ENCODE measurements at places on chromosomes 1 and 21. TPM values are rescaled to one million over a fixed set of nuclear protein-coding genes. Genes with fewer than 3 reads are reported as not detected.

CLCA4 gene
- total RNA-seq: 0.10 TPM

NCAM2 gene
- total RNA-seq: 22.6 TPM

SPRR1A gene
- 36.3 TPM for total RNA-seq

DNA sequence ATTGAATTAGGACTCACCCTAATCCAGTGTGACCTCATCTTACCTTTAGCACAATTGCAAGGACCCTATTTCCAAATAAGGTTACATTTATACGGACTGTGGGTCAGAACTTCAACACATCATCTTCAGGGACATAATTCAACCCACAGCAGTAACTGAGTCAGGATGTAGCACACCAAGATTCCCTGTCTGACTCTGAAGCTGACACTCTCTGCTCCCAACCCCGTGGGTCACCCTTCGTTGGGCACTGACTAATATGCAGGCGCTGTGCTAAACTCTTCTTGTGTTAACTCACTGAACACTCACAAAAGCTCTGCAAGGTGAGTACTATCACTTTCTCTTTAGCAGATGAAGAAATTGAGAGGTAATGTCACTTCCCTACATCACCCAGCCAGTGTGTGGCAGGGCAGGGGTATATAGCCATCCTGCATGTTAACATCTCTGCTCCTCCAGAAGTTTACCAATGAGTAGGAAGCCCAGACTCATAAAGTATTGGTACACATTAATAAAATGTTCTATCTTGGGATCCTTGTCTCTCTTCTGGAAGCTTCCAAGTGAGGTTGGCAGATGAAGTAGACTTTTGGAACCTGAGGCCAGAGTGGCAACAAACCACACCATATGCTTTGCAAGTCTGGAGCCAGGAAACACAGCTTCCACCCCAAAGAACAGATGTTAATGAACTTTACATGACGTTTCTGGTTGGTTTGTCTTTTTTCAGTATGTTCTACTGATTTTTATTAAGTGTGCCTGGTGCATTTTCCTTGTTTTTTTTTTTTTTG, 139.2 kb upstream of the KLHDC7A start:
- no peak overlapping the region for H3K4me3 ChIP-seq
- no peak overlapping the region for H3K27ac ChIP-seq
- H3K27me3 ChIP-seq: peaks cover 31% of the 10 kb centered on the region
- no peaks in the 10 kb centered on the region for H3K4me1 ChIP-seq
- H3K36me3 ChIP-seq: no peaks in the 10 kb centered on the region
- DNase-seq: no peak

DNA sequence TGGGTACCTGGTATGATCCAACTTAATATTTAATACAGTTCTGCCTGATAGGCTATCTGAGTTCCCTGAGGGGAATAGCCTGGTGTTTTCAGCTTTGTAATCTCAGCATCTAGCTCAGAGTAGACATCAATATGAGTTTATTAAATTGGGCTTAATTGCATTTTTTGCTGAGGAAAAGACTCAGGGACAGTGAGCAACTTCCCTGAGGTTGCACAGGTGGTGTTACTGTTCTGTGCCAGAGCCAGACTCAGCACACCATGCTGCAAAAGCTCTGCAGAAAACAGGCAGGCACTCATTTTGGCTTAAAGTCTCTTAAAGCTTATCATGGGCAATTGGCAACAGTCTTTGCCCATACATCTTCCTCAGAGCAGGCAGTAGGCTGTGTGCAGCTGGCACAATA, 90.5 kb upstream of the JUN start:
- DNase-seq: no peak
- peaks cover 38% of the 10 kb centered on the region for H3K4me1 ChIP-seq
- H3K27me3 ChIP-seq: peaks cover 8% of the 10 kb centered on the region
- no peaks in the 10 kb centered on the region for H3K36me3 ChIP-seq
- no peak overlapping the region for H3K27ac ChIP-seq

DNA sequence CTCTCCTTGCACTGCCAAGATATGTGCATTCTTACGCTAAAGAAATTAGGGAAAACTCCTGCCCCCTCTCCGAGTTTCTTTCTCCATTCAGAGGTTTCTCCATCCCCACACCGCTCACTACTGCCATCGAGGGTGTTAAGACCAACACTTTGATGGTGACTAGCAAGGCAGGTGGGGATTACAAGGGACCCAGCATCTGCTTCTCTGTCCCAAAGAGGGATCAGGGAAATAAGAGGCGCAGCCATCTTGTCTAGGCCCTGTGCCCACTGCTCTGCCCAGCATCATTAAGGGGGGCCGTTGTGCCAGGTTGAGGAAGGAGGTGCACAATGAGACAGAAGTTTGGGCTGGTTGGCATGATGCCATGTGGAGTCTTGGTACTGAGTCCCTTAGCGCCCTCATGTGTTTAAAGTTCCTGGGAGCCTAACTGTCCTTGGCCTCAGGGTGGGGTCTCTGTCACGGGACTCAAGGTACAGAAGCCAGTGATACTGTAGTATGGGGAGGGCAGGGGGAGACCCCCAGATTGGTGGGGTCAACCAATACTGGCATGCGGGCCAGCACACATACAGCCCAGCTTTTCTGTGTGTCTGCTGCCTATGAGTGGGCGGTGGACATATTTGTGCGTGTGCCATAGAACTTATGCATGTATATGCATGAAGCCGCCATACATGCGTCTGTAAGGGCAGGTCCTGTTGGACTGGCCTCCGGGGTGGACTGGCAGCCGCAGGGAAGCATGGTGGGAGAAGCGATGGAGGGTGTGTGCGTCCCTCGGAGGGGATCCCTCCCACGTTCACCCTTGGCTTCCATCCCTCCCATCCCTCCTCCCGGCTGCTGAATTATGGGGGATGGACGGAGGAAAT, 5.5 kb downstream of the EFNA3 start:
- H3K27me3 ChIP-seq: peaks cover 44% of the 10 kb centered on the region
- no peak for DNase-seq
- H3K4me1 ChIP-seq: peaks cover 31% of the 10 kb centered on the region
- H3K27ac ChIP-seq: peak overlapping the region; percentile 95
- H3K36me3 ChIP-seq: no peaks in the 10 kb centered on the region

- peaks cover 13% of the 10 kb centered on the region for H3K4me1 ChIP-seq
- DNase-seq: no peak
- no peaks in the 10 kb centered on the region for H3K36me3 ChIP-seq
- no peaks in the 10 kb centered on the region for H3K27me3 ChIP-seq
- H3K4me3 ChIP-seq: no peak overlapping the region
Observed at GRCh38 chr1:57156907-57157306, 191.1 kb upstream of the C8B start.

DNA sequence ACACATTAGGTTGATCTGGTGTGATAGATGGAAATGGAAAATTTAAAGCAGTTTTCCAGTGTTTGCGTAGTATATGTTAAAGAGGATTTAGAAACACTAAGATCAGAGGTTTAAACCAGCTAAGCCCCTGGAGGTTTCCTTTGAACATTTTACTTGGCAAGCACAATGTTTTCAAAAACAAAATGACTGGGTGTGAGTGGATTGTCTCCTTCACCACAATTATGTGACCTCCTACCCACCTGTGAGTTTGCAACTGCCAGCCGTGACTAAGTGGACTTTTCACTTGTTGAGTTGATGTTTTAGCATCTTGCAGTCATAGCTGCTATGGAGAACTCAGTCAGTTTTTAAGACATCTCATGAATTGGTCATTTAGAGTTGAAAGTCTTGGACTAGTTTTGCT, 4.7 kb downstream of the CCDC190 start:
- peaks cover 3% of the 10 kb centered on the region for H3K27me3 ChIP-seq
- H3K36me3 ChIP-seq: no peaks in the 10 kb centered on the region
- no peak overlapping the region for H3K4me3 ChIP-seq

DNA sequence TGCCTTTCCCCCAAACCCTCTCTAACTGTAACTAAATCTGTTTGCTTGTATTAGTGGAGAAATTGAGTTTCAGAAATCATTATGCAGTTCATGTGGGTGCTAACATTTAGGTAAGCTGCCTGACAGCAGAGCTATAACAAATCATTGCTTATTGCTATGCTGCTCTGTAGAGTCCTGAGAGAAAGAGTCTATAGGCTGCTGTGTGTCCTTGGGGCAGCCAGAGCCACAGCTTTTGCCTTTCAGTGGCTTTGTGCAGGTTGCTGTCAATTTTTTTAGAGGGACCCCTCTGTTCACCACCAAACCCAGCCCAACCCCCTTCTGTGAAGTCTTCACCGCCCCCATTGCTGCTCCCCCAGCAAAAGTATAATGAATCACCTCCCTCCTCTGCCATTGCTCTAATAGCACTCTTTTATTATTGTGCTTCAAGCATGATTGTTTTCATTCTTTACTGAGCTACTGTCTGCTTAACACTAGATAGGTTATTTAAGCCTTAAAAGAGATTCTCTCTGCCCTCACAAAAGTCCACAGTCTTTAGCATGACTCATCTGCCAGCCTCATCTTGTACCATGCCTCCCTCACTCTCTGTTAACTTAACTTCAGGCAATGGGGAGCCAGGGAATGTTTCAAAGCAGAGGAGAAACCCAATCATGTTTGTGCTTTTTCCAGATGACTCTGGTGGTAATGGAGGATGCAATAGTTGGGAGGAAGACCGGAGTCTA, 38.6 kb downstream of the DIRAS3 start:
- H3K4me1 ChIP-seq: no peaks in the 10 kb centered on the region
- H3K4me3 ChIP-seq: no peak overlapping the region
- DNase-seq: no peak
- H3K27ac ChIP-seq: no peak overlapping the region
- H3K36me3 ChIP-seq: no peaks in the 10 kb centered on the region

DNA sequence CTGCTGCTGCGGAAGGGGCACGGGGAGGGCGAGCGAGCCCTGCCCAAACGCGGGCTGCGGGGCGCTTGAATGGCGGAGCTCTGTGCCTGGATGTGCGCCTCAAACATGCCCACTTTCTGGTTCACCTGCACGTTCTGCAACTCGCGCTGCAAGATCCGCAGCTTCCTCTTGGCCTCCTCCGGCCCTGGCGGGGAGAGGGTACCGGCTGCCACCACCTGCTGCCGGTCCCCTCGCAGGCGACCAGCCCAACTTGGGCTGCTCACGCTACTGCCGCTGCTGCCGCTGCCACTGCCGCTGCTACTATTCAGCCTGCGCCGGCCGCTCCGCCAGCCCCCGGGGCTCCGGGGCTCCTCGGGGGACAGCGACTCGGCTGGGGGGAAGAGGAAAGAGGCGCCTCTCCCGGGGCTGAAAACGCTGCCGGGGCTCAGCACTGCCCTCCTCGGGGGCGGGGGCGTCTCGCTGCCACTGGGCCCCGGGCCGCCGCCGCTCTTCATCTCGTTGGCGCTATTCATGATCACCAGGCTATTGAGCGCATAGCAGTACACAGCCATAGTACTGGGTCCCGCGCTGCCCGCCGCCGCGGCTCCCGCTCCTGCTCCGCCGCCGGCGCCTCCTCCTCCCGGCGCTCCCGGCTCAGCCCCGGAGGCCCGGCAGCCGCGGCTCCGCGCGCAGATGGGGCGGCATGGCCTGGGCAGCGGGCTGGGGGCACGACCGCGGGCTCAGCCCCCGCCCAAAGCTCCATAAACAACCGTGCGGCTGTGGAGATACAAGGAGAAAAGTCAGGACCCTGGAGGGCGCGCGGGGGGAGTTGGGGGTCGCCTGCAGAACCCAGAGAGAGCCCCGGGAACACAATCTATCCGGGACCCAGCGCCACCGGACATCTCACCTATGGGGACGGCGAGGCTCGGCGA, 1.9 kb downstream of the ITPKB start:
- H3K4me3 ChIP-seq: peak overlapping the region; percentile 97
- H3K4me1 ChIP-seq: peaks cover 19% of the 10 kb centered on the region
- peaks cover 11% of the 10 kb centered on the region for H3K36me3 ChIP-seq
- no peaks in the 10 kb centered on the region for H3K27me3 ChIP-seq
- no peak overlapping the region for H3K27ac ChIP-seq

- no peak for DNase-seq
- H3K4me3 ChIP-seq: no peak overlapping the region
- H3K27me3 ChIP-seq: no peaks in the 10 kb centered on the region
- peaks cover 25% of the 10 kb centered on the region for H3K36me3 ChIP-seq
- no peak overlapping the region for H3K27ac ChIP-seq
Observed at GRCh38 chr1:29325675-29326074, 89.4 kb downstream of the PTPRU start.

DNA sequence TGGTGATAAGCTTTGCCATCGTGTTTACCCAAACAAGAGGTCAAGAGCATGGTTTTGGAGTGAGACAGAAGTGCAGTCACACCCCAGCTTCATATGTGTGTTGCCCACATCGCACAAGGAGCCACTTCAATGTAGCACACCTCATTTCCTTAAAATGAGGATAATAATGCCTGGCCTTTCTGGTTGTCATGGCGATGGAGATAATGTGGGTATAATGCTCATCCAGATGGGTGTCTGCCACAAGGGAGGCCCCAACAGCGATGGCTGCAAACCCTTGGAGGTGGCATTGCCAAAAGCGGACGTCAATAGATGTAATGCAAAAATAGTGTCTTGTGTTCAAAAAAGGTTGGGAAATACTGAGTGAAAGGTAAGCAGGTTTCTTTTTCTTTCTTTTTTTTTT, 83.1 kb upstream of the AJAP1 start:
- no peak for DNase-seq
- no peaks in the 10 kb centered on the region for H3K36me3 ChIP-seq
- peaks cover 21% of the 10 kb centered on the region for H3K27me3 ChIP-seq
- H3K4me3 ChIP-seq: no peak overlapping the region

- no peaks in the 10 kb centered on the region for H3K4me1 ChIP-seq
- DNase-seq: no peak
- H3K27me3 ChIP-seq: peaks cover 6% of the 10 kb centered on the region
- no peaks in the 10 kb centered on the region for H3K36me3 ChIP-seq
- H3K4me3 ChIP-seq: no peak overlapping the region
Observed at GRCh38 chr1:209172286-209172685, 411.2 kb upstream of the CAMK1G start.

DNA sequence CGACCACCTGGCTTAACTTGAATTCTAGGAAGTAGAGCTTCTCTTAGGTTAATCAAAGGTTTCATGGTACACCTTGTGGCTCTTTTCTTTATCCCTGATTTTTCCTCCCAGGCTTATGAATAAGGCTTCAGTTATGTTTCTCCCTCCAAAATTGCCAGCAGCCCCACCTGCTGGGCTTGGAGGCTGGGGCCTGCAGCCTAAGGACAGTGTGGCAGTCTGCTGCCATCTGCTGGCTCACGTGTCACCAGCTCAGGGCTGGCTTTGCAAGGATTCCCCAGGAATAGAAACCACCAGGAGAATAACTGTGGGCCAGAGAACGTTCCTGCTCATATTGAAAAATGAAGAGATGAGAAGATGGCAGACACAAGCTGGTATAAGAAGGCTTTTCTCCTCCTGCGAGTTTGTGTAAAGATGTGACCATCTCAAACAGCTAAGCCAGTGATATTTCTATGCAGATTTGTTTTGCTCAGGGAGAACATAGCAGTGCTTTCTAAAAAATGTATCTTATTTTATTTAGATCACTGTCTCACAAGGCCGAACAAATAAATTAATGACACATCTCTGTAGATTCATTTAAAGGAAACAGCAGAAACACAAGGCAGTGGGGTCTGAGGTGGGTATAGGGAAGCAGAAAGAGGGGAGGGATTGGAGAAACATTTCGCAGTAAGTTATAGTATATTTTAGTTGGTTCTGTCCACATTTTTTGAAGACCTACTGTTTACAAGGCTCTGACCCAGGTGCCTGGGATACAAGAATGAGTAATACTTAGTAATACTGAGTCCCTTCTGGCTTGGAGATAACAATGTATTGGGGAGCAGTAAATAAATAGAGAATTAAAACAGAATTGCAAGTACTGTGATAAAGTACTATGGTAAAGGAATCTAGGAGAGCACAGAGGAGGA, 291.1 kb upstream of the SGIP1 start:
- peaks cover 22% of the 10 kb centered on the region for H3K4me1 ChIP-seq
- DNase-seq: peak; percentile 84
- H3K4me3 ChIP-seq: no peak overlapping the region
- peaks cover 3% of the 10 kb centered on the region for H3K27me3 ChIP-seq
- no peaks in the 10 kb centered on the region for H3K36me3 ChIP-seq
- H3K27ac ChIP-seq: no peak overlapping the region

Data from type B pancreatic cell (in vitro differentiated cells).